Stimulated activated naive CD8-positive, alpha-beta T cell treated with anti-CD3 and anti-CD28 coated beads, Interleukin-15, amount 100 ng/mL, for 72 hours (primary cell): ENCODE measurements at places on chromosomes 13 and 19.
A peak's percentile ranks its signal among the peaks of the same experiment; 100 is the strongest.

DNA sequence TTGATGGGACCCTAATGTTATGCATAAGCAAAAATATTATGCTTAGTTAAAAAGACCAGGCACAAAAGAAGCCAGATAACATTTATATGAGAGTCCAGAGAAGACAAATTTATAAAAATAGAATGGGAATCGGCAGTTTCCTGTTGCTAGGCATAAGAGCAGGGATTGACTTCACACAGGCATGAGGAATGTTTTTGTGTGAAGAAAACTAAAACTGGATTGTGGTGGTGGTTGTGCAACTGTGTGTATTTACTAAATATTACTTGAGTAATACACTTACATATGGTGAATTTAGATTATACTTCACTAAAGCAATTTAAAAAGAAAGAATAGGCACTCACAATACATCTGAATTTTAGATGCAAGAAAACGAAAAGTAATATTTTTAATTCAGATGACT is 108.3 kb downstream of the SLITRK1 start:
- DNase-seq, result no peak

GRCh38 chr13:66443926-66444325 is 786.2 kb downstream of the PCDH9 start:
- no peak for DNase-seq

DNA sequence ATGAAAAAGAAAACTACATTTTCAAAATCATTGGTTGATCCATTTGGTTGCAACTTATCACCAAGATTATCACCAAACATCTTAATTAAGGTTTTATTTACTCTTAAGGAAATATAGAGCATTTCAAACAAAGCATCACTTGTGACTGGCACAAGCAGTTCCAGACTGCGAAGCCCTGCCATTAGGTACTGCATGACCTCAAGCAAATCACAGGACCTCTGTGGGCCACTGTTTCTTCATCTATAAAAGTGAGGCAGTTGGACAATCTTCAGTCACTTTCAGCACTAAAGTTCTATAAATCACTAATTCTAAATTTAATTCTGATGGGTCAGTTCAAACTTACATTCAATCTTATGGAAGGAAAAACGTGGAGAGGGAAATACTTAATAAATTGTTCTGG is 2.0 kb downstream of the ELF1 start:
- peak; percentile 31 for DNase-seq

GRCh38 chr13:41883147-41883546 is 77.8 kb downstream of the VWA8 start:
- no peak for DNase-seq

GRCh38 chr19:40465025-40465556 is 454 bp downstream of the BLVRB start:
- DNase-seq, result no peak

- no peak for DNase-seq
These were observed 93.8 kb upstream of the RAP2A start for GRCh38 chr13:97339988-97340749.

GRCh38 chr13:43865892-43866291 is 13.6 kb downstream of the CCDC122 start:
- DNase-seq, result no peak

DNA sequence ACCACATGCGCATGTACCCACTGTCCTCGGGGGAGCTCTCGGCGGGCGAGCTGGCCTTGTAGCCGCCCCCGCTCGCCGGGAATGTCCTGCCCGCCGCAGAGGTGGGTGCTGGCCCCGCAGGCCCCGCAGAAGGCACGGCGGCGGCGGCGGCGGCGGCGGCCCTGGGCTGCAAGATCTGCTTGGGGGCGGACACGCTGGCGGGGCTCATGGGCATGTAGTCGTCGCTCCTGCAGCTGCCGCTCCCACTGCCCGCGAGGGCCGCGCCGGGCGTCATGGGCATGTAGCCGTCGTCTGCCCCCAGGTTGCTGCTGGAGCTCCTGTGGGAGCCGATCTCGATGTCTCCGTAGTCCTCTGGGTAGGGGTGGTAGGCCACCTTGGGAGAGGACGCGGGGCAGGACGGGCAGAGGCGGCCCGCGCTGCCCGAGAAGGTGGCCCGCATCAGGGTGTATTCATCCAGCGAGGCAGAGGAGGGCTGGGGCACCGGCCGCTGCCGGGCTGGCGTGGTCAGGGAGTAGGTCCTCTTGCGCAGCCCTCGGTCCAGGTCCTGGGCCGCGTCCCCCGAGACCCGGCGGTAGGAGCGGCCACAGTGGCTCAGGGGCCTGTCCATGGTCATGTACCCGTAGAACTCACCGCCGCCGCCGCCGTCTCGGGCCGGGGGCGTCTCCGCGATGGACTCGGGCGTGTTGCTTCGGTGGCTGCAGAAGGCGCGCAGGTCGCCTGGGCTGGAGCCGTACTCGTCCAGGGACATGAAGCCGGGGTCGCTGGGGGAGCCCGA is 2.4 kb downstream of the IRS2 start:
- no peak for DNase-seq

- DNase-seq, result no peak
These were observed 148.9 kb downstream of the DCT start for GRCh38 chr13:94330552-94331071.

GRCh38 chr19:35585848-35586247 is at the start of gene PMIS2:
PMIS2 (plus strand) TSS chr19:35586173; CDS start chr19:35586260, 87 bp downstream.
- DNase-seq, result no peak

DNA sequence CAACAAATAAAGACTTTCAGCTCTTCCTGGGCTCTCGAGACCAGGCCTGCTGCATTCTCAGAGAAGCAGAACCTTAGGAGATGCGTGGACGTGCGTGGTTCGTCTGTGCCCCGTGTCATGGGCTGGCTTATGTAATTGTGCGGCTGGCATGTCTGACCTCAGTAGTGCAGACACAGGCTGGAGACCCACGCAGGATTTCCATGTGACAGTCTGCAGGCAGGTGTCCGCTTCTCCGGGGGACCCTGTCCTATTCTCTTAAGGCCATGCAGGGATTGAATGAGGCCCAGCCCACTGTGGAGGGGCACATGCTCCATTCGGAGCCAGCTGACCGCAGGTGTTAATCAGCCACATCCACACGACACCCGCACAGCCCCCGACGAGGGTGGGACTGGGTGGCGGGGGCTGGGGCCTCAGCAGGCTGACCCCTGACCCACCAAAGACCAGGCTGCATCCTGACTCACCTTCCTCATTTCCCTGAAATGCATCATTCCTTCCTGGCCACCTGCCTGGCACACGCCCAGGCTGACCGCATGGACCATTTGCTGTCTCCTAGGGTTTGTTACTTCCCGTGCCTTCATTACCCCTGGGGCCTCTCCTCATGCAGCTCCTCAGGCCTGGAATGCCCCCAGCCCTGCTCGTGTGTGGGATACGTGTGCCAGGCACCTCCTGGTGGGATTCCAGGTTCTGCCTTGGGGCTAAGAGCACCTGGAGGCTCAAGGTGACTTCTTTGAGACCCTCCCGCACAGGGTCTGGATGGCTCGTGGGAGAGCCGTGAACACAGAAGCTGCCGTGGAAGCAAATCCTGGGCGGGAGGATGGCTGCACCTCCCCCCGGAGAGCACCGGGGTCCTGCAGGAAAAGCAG is 10.7 kb upstream of the MCF2L start:
- DNase-seq, result no peak

- DNase-seq, result no peak
These were observed 20.8 kb upstream of the ZNF266 start for GRCh38 chr19:9456018-9456689.

GRCh38 chr13:54383604-54384003 is 1355.0 kb downstream of the OLFM4 start:
- no peak for DNase-seq

- DNase-seq, result peak; percentile 22
These were observed 76.6 kb upstream of the POMP start for GRCh38 chr13:28582225-28582891.

GRCh38 chr13:40985381-40986100 is 33.6 kb downstream of the ELF1 start:
- no peak for DNase-seq

GRCh38 chr19:45542234-45542668 is 35.0 kb downstream of the VASP start:
- DNase-seq, result no peak
